WERI-Rb-1 (cell line): ENCODE measurements at places on chromosomes 4 and X.

- no peak for DNase-seq
These were observed 38.7 kb upstream of the KCTD8 start for GRCh38 chr4:44487341-44487740.

GRCh38 chr4:100510551-100510950, 7.3 kb downstream of the EMCN start:
- DNase-seq, result no peak

DNA sequence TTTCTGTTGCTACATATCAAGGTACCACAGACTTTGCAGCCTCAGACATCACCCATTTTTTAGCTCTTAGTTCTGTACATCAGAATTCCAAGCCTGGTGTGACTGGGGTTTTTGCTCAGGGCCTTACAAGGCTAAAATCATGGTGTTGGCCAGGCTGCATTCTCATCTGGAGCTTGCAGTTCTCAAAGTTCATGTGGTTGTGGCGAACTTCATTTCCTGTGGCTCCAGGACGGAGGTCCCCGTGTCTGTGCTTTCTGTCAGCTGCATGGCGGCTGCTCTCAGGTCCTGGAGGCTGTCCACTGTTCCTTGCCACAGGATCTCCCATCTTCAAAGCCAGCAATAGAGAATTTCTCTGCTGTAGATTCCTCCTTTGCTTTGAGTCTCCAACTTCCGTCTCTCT, 157.4 kb downstream of the STIM2 start:
- no peak for DNase-seq

GRCh38 chrX:78066110-78066509, 37.9 kb upstream of the PGK1 start:
- DNase-seq, result no peak

DNA sequence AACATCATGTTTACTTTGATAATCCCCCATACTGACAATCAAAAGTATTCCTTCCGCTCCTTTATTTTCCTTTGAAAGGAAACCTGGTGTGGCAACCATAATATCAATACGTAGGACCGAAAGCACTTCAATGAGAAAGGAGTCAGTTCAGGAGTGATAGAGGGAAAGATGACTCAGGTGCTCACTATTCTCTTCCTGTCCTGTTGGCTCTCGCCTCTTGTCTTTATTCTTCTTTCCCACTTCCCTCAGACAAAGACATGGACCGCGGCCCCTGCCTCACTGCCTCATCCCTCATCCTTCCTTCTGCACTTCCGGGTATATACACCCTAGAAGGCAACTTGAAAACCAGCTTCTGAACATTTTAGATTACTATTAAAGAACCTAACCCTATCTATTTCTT, 49.8 kb upstream of the TNIP3 start:
- DNase-seq, result no peak

DNA sequence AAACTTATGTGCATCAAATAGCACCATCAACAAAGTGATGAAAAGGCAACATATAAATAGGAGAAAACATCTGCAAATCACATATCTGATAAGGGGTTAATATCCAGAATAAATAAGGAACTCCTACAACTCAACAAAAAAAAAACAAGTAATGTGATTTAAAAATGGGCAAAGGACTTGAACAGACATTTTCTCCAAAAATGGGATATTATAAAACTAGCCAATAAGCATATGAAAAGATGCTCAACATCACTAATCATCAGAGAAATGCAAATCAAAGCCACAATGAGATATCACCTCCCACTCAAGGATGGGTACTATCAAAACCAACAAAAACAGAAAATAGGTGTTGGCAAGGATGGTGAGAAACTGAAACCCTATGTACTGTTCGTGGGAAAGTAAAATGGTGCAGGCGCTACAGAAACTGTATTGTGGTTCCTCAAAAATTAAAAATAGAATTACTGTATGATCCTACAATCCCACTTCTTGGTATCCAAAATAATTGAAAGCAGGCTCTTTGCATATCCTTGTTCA, 2.4 kb downstream of the DNAJB14 start:
- DNase-seq, result no peak

GRCh38 chrX:70033348-70034051, 16.2 kb downstream of the AWAT2 start:
- peak; percentile 80 for DNase-seq

DNA sequence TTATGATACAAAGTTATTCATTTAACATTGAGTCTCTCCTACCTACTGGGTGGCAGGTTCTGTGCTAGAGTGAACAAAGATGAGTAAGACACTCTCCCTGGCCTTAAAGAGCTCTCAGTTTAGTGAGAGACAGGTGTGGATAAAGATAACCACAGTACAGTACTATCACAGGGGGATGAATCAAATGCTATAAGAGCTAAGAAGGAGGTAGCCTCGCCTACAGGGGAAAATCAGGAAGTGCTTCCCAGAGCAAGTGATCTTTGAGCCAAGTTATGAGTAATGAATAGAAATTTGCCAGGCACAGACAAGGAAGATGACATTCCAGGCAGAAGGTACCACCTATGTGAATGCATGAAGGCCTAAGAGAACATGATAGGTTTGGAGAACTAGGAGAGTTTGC, 3.4 kb upstream of the IGBP1 start:
- no peak for DNase-seq
